ENCODE measurements at places on chromosomes 6 and 20.

- DNase-seq: peak; percentile 62
Measured at GRCh38 chr6:151290877-151291721, 51.3 kb downstream of the AKAP12 start.

- no peak for DNase-seq
Measured at GRCh38 chr6:140572867-140573266, 1198.4 kb upstream of the CITED2 start.

- DNase-seq: no peak
Measured at GRCh38 chr6:37155394-37156312, 14.3 kb upstream of the PIM1 start.

GRCh38 chr6:147648916-147649315, 140.4 kb downstream of the SAMD5 start:
- DNase-seq: peak; percentile 75

GRCh38 chr20:26218301-26218700, 521.6 kb upstream of the ZNF337 start:
- DNase-seq: peak; percentile 62

DNA sequence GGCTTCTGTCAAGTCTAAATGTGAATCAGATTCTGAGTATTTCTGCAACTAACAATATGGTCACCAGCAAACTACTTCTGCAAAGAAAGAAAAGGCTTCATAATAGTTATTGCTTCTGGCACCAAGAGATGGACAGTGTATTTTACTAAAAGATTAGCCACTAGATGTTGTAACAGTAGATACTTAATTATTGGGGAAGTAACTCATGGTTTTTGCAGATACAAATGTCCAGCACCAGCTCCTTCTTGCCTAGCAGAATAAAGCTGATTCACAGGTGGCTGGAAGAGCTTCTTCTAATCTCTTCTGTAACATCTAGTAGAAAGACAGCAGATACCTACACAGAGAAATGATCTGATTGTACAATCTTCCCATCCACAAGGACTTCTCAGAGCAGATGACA, 21.2 kb downstream of the ATXN1 start:
- no peak for DNase-seq

Data from fibroblast of skin of scalp (primary cell).